ENCODE measurements at places on chromosomes 3 and 15.

DNA sequence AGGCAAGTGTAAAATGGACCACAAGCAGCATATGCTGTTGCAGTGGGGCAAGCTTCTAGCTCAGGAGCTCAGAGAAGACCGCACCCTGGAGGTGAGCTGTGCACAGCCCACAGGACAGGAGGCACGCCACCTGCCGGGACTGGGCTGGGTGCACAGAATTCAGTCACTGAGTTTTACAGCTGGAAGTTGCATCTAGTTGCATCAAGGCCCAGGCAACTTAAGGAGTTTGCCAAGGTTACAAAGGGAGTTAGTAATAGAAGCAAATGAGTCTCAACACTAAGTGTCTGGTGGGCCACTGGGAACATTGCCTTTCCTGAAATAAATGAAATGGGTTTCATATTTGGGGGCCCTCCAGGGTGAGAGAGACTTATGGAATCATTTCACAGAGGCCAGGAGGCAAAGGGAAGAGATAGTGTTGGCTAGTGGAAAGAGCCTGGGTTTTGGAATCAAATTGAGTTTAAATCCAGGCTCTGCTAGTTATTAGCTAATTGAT lies 36.0 kb upstream of the TIMP4 start:
- DNase-seq: peak; percentile 48

GRCh38 chr3:126036056-126036549 lies 47.8 kb downstream of the SLC41A3 start:
- no peak for DNase-seq

DNA sequence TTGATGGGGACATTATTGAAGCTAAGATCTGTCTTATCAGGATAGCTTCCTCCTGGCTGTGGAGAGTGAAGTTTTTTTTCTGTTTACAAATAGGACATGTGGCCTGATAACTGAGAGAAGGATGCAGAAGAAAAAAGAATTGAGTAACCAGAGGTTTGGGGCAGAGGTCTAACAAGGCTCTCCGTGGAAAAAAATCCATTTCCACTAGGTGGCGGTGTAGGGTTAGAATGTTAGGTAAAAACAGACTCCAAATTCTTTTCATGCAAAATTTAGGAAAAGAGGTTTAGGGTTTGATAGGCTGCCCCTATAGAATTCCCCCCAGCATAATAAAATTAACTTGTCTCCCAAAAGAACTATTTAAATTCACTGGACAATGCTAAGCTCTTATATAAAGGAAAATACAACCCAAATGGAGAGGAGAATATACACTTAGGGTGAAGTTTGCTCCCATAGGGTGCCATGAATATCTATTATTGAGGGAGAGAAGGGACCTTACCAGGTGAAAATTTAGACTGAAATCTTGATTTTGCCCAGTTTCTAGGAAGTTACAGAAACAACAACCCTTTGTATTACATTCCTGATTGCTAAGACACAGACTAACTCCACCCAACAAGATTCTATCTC lies 1560.4 kb downstream of the OTOL1 start:
- peak; percentile 82 for DNase-seq

- no peak for DNase-seq
Measured at GRCh38 chr15:78193731-78194567, 40.4 kb downstream of the ACSBG1 start.

- no peak for DNase-seq
Measured at GRCh38 chr3:57726397-57726796, 29.7 kb upstream of the SLMAP start.

- DNase-seq: no peak
Measured at GRCh38 chr15:80803580-80804525, 24.7 kb downstream of the CEMIP start.

DNA sequence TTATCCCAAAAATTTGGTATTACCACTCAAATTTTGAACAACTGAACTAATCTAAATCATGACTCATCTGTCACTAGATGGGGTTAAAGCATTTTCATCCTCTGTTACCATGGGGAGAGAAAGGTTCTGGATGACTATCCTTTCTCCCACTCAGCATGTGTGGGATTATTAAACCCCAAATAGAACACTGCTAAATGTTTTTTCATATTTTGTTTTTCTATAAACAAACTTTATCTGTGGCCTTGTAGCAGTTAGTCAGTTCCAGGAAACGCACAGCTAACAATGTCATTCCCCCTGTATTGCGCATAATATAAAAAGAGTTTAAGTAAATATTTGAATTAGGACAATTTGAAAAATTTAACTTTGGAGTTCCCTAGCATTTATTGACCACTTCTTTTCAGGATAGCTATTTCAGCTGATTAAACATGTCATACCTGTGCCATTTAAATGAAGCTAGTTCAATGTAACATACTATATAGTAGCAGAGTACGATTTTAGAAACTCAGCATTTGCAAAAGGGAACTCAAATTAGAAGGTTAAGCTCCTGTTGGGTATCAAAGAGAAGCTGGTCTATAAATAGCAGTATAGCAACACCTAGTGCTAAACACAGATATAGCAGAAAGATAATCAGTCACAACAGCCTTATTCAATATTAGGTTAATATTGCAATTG lies 9.2 kb upstream of the TMEM212 start:
- peak; percentile 55 for DNase-seq

- no peak for DNase-seq
Measured at GRCh38 chr3:194481525-194482195, 5.1 kb downstream of the ATP13A3 start.

GRCh38 chr3:152760024-152760563 lies 74.8 kb upstream of the P2RY1 start:
- DNase-seq: no peak

GRCh38 chr3:178964551-178964950 lies 107.1 kb downstream of the ZMAT3 start:
- peak; percentile 98 for DNase-seq

DNA sequence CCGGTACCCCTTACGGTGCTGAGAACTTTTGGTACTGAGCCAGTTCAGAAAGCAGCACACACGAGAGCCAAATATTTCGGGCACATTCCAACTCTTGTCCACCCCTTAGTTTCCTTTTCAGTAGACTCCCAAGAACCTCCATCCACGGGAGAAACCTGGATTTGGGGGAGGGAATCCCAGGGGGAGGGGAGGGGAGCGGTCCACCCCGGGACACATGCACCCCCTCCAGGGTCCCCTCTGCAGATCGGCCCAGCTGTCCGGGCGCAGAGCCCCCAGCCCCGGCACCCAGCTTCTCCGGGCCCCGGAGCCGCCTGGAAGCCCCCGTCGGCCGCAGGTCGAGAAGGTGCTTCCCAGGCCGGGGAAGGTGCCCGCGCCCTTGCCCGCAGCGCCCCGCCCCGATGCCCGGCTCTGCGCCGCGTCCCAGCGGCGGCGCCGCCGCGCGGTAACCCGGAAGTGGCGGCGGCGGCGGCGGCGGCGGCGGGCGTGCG lies 455 bp upstream of the ABHD17C start:
- peak; percentile 47 for DNase-seq

- no peak for DNase-seq
Measured at GRCh38 chr3:40078590-40078989, 230.9 kb upstream of the EIF1B start.

DNA sequence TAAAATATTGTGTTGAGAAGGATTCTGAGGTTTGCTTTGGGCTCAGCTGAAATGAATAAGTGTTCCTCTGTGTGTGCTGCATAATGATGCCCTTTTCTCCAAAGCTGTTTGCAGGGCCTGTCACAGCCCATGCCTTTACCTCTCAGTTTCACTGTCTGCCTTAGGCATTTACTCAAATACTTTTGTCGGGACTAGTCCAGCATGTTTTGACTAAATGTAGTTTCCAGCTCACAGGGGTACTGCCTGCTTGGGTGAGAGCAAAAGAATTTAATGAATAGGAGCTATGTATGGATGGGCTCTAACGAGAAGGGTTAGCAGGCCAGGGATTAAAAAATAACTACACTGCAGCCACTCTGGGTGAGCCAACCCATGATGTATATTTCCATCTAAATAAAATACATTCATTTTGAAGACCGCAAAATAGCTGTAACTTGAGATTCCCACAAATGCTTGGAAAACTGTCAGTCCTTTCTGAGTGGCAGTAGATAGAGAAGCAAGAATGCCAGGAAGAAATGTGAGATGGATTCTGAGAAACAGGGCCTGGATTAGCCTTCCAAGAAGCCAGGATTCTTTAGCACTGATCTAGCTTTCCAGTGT lies 549.2 kb upstream of the TBL1XR1 start:
- no peak for DNase-seq

DNA sequence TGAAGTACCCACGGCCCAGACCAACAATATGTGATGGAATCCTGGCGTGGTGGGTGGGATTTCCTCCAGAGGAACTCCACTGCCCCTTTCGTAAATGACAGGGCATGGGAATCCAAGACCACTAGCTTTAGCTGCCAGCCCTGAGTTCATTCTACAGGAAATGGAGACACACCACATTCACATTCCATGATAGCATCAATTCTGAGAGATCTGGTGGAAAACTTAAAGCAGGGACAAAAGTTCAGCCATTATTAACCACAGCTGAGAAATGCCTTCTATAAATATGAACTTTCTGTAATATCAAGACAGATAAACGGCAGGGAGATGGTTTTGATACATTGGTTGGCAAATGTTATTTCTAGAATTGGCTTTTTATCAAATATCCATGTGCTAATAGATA lies 98.2 kb downstream of the FBN1 start:
- no peak for DNase-seq

GRCh38 chr15:65812467-65812866 lies 20.4 kb upstream of the DENND4A start:
- DNase-seq: no peak

DNA sequence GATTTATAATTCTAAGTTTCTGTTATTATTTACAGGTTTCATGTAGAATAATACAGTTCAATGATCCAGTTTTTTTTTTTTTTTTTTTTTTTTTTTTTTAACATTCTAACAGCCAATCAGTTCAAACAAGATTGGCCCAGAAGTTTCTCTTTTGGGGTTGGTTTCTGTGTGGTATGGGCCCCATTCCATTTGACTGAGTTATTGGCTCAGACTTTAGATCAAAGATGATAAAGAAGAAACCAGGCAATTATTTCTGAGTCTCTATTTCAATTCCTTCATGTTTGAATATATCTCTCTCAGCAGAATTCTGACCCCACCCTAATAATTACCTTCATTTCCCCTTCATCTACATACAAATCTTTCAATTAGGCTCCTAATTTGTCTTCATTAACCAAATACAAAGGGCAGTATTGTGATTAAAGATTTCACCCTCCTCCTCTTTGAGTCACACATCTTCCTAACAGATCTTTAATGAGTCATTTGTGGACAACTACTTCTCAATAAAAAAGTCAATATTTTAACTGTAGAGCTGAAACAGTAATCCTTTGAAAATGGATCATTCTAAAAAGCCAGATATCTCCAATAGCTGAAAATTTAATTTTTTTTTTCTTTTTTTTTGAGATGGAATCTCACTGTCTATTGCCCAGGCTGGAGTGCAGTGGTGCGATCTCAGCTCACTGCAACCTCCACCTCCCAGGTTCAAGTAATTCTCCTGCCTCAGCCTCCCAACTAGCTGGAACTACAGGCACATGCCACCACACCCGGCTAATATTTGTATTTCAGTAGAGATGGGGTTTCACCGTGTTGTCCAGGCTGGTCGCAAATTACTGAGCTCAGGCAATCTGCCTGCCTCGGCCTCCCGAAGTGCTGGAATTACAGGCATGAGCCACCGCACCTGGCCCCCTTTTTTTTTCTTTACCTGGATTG lies 878.8 kb downstream of the NAALADL2 start:
- DNase-seq: no peak

- DNase-seq: no peak
Measured at GRCh38 chr15:36769098-36769497, 189.7 kb downstream of the CDIN1 start.

- no peak for DNase-seq
Measured at GRCh38 chr3:172991424-172991996, 149.5 kb downstream of the SPATA16 start.

- DNase-seq: no peak
Measured at GRCh38 chr3:124363476-124363875, 366.8 kb upstream of the UMPS start.

- DNase-seq: no peak
Measured at GRCh38 chr15:85474700-85475316, 94.4 kb downstream of the AKAP13 start.

Measured in NCI-H82 (cell line).